ENCODE measurements at places on chromosomes 11 and 22.

DNA sequence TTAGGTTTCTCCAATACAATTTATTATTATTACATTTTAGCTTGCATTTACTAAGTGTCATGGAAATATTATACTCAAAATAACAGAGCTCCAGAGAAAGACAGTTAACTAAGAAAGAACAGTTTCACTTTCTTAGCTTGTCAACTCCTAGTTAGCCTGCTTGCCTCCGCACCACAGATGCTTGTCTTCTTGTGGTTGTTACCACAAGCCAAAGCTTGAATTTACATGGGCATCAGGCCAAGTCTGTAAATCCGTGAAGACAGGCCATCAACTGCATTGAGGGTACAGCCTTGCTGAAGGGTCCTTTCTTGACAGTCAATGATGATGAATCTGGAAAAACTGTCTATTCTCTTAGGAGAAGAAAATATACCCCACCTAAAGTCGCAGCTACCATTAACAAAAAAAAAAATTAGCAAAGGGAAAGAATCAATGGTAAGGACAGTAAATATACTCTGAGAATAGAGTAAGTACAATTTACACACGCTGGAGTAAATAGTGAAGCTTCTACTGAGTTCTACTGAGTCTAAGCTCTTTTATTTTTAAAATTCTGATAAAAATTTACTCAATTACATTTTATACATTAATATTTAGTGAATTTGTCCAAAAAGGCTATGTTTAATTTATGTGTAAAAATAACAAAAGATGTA is 15.6 kb upstream of the DENND5A start:
- no peak for DNase-seq

DNA sequence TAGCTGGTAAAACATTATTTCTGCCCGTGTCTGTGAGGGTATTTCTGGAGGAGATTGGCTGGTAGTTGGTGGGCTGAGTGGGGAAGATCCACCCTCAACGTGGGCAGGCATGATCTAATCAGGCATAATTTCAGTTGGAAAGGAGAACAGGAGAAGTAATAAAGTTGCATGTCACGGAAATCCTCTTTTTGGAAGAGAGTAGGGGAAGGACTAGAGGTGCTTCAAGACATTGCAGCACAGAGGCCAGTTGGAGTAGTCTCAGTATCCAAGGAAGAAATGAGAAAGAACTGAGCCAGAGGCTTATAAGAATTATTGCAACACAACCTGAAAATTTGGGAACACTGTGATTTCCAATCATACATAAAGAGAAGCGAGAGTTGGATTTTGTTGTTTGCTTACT is 1155.1 kb downstream of the FAM181B start:
- DNase-seq = no peak

DNA sequence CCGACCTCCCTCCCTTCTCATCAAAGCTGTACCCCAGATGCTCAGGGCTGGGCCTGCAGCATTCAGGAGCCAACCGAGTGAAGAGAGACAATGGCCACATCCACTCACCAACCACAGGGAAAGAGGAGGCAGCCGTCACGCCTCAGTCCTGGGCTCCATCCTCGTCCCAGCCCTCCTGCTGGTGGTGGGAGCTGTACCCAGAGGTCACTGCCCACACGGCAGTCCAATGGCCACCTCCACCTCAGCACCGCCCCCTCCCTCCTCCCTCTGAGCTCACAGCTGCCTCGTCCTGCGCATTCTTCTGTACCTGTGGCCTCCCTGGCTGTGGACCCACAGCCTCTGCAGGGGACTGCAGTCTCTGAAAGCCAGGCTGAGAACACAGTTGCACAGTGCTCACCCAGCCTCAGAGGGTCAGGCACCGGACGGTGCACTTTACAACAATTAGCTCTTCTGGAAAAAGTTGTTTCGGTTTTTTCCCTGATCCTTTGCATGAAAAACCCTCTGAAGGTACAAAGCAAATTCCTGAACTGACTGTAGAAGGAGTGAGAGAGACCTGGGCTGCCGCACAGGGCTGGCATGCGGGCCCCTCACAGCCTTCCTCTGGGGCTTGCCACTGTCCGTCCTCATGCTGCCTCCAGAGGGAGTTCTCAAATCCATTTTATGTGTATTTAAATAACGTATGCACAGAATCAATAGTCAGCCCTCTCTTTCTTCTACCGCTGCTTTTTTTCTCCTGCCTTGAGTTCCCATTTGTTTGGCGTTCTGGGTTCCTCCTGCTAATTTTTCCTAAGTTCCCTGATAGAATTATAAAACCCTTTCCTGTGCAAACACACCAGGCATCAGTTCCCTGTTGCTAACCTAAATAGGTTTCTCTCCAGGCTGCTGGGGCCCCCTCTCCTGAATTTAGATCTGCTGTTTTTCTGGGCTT is 52.7 kb downstream of the PHF21B start:
- no peak for DNase-seq

DNA sequence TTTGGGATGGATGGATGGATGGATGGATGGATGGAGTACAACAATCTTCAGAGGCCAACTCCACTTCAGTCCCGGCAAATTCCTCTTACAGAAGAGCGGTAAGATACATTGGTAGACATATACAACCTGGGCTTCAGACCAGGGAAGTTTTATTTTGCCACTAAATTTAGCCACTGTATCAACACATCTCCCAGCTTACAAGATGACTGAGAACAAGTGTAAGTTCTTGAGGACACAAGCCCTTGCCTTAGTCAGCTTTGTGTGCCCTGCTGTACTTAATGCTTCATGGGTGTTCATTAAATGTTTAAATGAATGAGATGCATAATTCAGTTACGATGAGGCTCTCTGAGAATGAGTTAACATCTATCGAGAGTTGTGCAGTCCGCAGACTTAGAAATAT is 127.7 kb downstream of the COMMD9 start:
- no peak for DNase-seq

DNA sequence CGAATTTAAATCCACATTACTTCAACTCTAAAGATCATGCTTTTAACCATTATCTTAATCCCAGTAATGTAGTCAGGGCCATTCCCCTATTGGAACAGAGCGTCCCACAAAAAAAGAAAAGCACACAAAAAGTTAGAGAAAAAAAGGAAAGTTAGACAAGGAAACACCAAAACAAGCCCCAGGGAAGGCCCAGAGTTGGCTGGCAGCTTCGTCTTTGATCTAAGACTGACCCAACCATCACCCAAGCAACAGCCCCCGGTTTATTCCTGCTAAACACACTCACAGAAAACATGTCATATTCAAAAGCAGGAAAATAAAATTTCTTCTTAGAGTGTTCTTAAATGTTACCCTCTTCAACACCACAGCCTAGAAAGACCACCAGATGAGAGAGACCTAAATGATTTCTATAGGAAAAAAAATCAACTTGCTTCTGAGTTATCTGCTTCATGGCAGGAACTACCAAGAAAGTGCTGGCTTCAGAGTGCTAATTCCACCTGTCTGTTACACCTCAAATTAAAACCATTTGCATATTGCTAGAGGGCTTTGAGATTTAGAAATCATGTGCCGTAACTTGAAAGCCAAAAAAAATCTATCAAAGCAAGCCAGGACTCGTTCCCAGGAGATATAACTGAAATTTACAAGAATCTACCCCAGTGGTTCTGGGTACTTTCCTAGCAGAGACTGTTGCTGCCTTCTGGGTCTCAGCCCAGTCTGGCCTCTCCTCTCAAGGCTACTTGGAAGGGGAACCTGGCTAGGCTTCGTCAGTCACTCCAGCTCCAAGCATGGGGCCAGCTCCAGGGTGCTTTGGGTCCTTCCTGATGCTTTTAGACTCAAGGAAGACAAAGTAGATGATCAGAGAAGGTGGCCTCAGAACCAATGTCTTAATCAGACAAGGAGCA is 31.2 kb downstream of the POU2AF3 start:
- DNase-seq = no peak

DNA sequence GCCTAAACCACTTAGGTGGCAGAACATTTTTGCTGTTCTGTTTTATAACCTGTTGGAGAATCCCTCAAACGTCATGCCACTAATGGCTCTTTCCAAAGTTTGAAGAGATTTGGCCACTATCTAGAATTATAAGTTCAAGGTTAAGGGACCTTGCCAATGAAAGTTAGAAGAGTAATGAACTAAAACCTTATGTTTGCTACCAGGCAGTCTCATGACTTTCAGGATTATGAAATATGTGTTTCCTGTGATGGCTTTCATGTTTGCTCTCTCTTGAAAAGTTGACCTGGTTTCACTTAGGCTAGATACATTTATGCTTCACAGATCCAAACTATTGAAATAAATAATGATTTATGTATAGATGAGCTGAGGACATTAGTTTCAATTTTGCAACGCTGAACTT is 340.0 kb downstream of the LRRC4C start:
- DNase-seq = no peak

- DNase-seq = no peak
These were observed 15.4 kb upstream of the MTNR1B start for GRCh38 chr11:92954003-92954402.

- no peak for DNase-seq
These were observed 47.8 kb downstream of the BRSK2 start for GRCh38 chr11:1437500-1437899.

GRCh38 chr11:31768749-31769640 is 42.1 kb downstream of the PAX6 start:
- no peak for DNase-seq

DNA sequence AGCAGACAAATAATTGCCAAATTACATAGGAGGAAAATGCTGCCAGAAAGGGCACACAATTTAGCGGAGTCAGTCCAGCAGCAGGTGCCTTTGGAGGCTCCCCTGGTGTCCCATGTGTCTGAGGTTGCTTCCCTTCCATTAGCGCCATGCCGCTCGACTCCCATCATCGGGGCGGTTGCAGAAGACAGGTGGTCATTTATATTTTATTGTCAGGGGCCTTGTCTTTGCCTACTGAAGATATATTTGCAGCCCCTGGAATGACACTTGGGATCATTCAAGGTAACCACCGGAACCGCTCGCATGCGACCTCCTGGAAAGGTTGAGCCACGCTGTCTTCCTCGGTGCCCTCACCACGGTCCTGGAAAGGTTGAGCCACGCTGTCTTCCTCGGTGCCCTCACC is 298.3 kb downstream of the TBC1D22A start:
- no peak for DNase-seq
